Suppressor macrophage treated with lipopolysaccharide for 1 hour (primary cell): ENCODE measurements at places on chromosomes 12 and 14.

DNA sequence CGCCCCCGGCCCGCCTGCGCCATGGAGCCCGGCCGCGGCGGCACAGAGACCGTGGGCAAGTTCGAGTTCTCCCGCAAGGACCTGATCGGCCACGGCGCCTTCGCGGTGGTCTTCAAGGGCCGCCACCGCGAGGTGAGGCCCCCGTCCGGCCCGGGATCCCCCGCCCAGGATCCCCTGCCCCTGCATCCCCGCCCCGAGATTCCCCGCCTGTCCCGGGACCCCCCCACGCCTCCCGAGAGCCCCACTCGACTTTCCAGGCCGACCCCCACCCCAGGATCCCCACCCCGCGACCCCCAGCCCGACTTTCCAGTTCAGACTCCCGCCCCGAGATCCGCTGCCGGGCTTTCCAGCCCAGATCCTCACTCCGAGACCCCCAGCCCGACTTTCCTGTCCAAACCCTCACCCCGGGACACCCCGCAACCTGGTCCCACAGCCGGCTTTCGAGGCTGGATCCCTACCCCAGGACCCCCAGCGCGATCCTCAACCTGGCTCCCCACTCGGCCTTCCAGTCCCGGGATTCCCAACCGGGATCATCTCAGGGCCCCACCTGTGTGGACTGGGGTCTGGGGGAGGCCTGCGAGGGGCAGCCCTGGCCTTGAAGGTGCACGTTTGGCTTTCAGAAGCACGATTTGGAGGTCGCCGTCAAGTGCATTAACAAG lies 688 bp downstream of the ULK1 start:
- no peak for DNase-seq

DNA sequence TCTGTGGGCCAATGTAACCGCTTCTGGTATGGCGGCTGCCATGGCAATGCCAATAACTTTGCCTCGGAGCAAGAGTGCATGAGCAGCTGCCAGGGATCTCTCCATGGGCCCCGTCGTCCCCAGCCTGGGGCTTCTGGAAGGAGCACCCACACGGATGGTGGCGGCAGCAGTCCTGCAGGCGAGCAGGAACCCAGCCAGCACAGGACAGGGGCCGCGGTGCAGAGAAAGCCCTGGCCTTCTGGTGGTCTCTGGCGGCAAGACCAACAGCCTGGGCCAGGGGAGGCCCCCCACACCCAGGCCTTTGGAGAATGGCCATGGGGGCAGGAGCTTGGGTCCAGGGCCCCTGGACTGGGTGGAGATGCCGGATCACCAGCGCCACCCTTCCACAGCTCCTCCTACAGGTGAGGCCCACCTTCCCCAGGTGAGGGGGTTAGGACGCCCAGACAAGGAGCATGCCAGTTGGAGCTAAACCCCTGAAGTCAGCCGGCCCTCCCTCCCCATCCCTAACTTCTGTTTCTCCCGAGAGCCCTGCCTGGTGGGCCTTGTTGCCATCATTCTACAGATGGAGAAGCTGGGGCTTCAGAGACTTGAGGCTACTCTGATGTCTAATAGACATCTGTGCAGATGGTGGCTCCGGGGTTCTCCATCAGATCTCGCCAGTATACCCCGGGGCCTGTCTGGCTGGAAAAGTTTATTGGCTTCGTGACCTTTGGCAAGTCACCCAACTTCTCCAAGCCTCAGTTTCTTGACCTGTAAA lies 25.3 kb downstream of the PAPLN start:
- DNase-seq = no peak

DNA sequence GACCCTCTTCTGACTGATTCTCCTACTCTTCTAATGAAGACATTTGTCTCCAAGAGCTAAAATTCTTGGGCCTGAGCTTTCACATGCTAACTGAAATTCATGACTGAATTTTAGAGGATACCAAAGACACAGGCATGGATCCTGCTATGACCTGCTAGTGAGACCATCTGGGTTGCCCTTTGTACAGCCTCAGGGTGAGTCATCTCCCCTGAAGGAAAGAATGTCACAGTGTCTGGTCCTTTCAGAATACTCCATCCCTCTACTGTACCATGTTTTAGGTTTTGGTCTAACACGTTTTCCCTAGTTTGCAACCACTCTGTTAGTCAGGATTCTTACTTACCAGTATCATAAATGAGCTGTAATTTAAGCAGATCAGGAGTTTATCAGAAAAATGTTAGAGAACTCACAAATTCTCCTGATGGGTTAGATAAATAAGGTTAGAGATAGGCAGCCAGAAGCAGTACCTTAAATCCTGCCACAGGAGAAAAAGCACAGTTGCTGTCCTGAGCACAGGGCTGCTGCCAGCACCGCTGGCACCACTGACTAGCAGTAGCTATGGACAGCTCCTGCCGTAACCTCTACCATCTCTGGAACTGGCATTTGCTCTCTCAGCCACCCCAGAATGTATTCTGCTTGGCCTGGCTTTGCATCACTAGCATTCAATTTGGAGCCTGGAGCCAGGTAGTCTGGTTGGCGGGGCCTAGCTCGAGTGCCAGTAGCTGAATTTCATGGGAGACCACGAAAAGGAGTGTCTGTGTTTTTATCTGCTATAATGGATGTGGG lies 127.6 kb downstream of the ANO6 start:
- DNase-seq = no peak

DNA sequence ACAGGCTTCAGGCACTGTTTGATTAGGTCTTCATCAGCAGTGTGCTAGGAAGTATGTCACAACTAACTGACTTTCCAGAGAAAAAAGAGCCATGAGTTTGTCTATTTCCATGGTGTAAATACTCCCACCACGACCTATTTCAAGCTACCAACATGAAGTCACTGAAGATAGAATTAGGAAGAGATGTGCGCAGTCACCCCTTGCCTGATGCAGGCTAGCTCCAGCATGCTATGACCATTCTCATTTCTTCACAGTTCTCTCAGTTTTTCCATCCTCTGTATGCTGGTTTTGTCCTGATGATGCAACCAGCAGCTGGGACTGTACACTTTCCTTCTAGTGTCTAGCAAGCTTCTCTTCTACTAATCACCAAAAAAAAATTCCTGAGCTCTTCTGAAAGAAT lies 191.6 kb upstream of the NUDT4 start:
- peak; percentile 77 for DNase-seq
